Stimulated activated CD4-positive, alpha-beta T cell treated with anti-CD3 and anti-CD28 coated beads, Interleukin-12 subunit alpha, Interleukin-12 subunit beta, amount 100 ng/mL, for 24 hours (primary cell): ENCODE measurements at places on chromosomes 7 and 10.

DNA sequence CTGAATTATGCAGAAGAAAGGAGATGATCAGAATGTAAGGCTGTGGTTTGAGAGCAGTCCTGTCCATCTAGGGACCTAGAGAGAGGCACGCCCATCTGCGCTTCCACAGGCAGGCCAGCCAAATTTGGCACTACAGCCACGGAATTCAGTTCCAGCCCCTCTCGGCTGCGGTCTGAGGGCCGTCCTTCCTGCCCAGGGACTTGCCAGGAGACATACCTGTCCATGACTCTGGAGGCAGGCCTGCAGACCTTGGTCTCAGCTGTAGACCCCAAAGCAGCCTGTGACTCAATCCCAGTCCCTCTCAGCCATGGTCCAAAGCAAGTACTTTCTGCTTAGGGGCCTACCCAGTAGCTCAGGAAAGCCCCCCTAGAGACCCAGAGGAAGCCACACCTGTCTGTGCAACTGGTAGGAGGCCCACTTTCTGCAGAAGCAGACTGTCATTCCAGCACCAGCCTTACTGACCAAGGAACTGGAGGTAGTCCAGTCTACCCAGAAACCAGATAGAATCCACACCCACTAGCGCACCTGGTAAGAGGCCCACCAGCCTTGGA, 720.9 kb downstream of the PARD3 start:
- DNase-seq: no peak

DNA sequence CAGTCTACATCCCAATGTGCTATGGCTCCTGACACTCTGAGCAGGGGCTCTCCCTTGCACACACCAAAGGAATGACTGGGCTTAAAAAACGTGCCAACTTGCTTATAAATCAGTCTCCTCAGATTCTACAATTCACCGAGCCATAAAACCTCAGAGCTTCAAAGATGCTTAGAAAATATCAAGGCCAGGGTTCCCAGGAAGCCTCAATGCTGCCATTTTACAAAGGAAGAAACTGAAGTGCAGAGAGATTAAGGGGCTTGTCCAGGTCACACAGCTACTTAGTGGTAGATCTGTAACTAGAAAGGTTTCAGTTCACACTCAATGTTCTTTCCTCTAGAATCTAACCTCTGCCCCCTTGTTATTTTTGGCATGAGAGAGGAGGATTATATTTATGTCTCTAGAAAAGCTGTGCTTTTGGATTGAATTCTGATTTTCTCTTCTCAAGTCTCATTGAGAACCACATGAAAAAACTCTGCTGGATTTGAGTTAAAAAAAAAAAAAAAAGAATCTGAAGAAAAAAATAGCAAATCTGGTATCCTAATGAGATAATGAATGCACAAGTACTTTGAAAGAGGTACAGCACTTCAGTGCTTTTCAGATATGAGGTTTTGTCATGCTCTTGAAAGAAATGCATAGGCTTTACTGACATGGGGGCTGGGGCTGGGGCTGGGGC, 22.3 kb upstream of the TSPAN33 start:
- DNase-seq: no peak

DNA sequence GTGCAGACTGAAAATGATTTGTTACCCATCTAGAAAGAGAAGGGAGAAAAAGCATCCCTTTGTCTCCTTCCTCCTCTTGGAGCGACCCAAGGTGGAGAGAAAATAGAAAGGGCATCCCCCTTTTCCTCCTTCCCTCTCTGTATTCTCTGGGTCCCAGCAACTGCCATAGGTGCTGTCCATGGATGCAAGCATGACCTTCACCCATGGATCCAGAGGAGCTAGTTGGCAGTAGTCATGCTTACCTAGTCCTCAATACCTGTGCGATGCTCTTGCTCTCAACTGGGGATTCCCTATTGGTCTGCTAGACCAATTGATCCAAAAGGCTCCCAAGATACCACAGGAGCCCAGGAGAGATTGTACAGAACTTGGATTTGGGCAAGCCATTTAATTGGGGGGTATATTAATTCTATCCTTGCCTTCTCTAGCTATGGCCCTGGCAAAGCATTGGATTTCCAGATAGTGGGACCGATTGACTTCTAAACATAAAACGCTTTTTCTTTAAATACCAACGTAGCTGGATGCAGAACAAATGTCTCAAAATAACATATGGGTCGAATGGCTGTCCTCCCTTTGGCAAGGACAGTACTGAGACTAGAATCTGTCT, 547.8 kb upstream of the IGFBP3 start:
- no peak for DNase-seq

DNA sequence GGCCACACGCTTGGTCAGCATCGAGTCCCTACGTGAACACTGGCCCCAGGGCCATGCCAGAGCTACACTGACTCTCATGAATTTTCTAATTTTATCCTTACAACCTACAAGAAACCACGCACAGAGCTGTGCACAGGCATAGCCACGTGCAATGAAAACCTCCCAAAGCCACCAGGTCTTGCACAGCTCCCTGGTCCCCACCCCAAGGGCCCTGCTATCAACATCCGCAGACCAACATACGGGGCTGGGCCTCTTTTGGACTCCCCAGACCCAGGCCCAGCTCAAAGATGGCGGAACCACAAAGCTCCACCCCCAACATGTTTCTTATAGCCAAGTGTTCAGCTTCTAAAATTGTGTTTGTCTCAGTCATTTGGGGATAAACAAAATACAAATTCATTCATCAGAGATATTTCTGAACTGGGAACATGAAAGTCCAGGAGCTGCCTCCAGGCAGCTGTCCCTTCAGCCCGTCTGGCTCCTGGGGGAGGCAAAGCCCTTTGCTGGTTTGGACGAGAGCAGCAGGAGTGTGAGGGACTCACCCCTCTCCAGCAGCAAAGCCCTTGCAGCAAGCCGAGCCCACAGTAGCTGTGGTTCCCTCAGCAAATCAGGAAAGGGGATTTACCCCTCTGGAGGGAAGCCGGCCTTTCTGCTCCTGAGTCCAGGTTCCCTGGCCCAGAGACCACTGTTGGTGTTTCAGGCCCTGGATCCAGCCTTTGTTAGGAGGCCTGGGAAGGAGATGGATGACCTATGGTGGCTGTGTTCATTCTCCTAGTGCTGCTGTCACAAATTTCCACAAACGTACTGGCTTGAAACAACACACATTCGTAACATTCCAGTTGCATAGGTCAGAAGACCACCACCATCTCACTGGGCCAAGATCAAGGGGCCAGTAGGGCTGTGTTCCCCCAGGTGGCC, 75.1 kb downstream of the OAT start:
- no peak for DNase-seq

DNA sequence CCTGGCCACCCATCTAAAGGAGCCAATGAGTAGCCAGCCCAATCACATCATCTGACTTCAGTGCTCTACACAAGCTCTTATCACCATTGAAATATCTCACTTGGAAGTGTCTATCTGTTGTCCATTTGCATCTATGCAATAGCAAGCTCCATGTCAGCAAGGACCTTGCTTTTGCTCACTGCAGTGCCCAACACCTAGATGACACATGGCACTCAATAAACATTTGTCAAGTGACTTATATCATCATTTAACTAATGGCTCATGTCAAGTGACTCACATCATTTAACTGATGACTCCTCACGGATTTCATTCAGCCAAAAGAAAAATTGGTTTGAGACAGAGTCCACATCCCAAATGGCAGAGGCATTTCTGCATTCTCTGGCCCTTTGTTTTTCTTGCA, 92.9 kb upstream of the ADAM12 start:
- DNase-seq: no peak

DNA sequence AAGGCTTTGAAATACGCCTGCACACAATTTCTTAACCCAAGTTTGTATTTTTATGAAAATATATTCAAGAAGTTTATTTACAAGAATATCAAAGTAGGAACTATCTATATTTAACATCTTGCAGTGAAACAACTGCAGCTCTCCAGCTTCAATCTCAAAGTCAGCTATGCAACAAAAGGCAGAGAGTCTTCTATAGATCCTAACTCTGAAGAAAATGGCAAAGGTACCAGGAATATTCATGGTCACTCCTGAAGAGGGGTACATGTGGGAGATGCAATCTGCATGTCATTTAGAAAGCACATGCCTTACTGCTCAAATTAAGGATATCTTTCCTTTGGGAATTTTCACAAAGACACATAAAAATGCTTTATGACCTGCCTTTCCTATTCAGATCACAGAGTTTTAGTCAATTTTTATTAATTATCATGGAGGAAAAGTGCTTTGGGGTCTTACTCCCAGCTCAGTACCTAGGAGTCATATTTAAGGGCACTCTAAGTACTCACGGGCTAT, 1.5 kb downstream of the ANK3 start:
- DNase-seq: no peak

DNA sequence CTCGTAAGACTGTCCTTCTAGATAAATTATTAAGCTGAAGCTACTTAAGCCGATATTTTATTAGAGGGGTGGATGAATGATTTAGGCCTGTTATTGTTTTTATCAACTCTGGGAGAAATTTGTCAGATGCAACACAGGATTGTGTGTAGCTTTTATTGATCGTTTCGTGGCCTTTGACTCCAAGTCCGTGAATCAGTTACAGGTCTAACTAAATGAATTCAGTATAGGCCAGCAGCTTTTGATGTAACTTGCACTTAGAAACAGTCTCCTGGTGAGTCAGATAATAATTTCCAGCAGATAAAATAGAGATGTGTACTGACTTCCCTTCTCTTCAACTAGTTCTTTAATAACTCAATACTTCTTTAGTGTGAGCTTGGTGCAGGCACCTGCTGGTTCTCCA, 341.7 kb upstream of the SMIM30 start:
- no peak for DNase-seq

- DNase-seq: no peak
Measured at GRCh38 chr7:77232467-77232866, 32.8 kb upstream of the FGL2 start.

DNA sequence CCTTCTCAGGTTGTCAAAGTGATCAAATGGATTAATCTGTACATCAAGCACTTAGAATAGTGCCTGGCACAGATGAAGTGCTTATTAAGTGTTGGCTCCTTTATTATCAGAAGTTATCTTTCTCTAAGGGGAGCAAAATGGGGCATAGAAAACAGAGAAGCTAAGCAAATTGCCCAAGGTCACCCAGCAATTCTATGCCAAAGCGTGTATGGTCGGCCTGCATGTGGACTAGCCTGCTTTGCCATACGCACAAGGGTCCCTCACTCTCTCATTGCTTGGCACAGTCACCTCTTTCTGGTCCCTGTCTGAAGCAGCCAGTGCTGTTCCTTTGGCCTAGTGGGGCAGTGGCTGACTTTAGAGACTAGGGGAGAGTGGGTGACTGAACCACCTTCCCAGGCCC, 45.3 kb downstream of the CDH23 start:
- no peak for DNase-seq

GRCh38 chr10:1169981-1170866, 114.0 kb downstream of the WDR37 start:
- no peak for DNase-seq

- no peak for DNase-seq
Measured at GRCh38 chr7:149196151-149196704, 882 bp downstream of the ZNF282 start.

- no peak for DNase-seq
Measured at GRCh38 chr7:149778696-149779501, 5.5 kb upstream of the ZNF467 start.

- no peak for DNase-seq
Measured at GRCh38 chr7:20417260-20417659, 86.6 kb downstream of the ITGB8 start.

DNA sequence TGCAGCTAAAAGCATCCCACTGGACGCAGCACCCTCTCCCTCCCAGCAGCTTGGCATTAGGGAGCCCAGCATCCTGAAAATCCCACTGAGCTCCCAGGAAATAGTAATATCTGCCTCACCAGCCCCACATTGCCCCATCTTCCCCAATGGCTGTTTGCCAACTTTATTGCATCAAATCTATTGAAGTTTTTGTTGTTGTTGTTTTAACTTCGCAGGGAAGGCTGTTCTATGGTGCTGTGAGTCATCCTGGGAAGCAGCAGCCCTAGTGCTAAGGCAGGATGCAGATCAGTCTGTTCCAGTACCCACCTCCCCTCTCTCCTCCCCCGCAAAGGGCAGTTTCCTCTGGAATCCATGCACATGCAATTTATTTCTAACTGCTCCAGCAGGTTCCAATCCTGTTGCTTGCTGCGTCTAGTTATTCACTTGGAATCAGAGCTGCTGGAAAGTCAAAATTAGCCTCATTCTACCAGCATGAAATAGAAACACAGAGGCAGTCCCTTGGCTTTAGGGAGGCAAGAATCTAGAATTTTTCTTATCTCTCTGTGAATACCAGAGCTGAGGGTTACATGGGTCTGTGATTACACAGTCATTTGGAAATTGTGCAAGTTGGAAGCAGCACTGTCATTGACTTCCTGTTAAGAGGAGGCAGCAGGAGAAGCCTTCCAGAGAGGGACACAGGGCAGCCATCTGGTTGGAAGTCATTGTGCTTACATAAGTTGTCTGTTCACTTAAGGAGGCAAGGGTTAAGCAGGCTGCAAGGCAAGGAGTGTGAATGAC, 115.9 kb upstream of the CACUL1 start:
- no peak for DNase-seq

DNA sequence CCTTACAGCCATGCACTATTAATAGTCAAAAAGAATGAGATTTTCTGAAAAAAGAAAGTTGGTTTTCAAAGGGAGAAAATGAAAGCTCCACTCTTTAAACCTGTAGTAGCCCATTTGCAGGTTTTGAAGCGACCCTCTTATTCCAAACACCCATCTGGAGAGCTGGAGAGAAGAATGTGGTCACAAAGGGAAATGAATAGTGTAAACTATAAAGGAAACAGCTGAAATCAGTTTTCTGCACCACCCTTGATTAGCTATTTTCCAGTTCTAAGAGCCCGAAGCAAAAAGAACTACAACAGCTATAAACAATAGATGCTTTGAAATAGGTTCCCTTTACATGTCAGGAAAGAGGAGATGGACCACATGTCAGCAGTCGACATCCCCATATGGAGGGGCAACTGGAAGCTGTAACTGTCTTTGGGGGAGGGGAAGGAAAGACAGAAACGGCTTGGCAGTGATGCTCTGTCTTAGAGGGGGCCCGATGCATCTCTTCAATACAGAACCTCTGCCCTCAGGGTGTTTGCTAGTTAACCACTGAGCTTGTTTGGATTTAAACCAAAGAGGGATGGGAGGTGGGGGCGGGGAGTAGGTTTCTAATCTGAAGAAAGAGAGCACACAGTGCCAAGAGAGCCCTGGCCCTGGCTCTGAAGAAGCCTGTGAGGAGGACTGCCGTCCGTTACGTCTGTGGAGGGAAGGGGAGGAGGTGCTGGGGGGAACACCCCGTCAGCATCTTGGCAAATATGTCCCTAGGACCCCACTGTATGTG, 55.3 kb downstream of the CPVL start:
- DNase-seq: no peak

GRCh38 chr7:57198801-57199200, 66.6 kb upstream of the ZNF479 start:
- no peak for DNase-seq

GRCh38 chr7:130345136-130345535, 520 bp downstream of the CPA5 start:
- DNase-seq: no peak

DNA sequence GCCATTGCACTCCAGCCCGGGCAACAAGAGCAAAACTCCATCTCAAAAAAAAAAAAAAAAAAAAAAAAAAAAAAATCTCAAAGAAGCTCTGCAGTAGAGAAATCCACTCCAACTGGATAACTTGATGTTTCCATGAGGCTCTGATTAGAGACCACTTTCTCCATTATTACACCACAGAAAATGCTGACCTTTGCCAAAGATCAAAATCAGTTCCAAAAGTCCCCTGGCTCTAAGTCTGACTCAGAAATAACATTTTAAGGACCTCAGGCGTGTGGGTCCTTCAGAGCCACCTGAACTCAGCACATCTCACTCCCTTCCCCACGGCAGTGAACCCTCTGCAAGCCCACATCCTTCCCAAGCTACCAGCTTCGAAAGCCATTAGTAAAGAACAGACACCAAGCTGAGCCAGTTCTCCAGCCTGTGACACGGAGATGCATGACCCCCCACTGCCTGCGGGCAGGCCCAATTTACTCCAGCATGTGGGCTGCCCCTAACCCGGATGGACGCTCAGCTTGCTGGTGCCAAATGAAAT, 13.8 kb upstream of the TMEM120A start:
- no peak for DNase-seq
